D341Med (cell line): ENCODE measurements at places on chromosomes 16 and 17.

- DNase-seq, result no peak
Measured at GRCh38 chr16:84058211-84058610, 15.6 kb upstream of the SLC38A8 start.

GRCh38 chr17:68455901-68456338, 1.4 kb downstream of the WIPI1 start:
- DNase-seq, result no peak

GRCh38 chr17:66715076-66715675, 119.7 kb upstream of the CACNG5 start:
- no peak for DNase-seq

DNA sequence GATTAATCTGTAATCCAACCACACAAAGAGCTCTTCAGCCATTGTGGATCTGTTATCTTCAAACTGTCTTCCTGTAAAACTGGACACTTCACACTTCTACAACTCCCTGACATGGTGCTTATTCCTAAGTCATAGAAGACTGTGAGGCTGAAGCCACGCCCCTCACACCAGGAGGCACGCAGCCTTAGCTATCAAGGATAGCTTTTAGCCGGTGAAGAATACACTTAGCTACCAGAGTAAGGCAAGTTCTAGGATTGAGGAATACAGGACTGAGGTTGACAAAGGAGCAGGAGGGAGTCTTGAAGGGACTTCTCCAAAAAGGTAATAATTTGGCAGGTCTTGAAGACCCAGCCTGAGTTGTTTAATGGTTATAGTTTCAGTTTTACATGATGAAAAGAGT, 79.8 kb upstream of the GAS7 start:
- no peak for DNase-seq

- DNase-seq, result peak; percentile 78
Measured at GRCh38 chr16:49856672-49857330, 889 bp upstream of the ZNF423 start.

DNA sequence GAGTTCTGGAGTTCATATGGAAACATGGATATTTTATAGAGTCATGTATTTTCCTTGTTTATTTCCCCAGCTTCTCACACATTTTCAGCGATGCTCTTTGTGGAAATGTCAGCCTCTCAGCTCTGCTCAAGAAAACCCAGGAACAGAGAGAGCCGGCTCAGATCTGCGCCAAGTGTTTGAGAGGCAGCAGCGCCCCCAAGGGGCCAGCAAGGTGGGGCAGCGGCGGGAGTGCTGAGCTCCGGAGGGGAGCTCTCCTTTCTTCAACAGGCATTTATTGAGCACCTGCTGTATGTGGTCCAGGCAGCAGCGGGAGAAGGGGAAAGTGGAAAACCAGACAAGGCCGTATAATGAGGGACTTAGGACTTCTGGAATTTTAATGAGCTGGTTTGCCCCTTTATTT, 421.1 kb upstream of the C16orf82 start:
- peak; percentile 57 for DNase-seq

DNA sequence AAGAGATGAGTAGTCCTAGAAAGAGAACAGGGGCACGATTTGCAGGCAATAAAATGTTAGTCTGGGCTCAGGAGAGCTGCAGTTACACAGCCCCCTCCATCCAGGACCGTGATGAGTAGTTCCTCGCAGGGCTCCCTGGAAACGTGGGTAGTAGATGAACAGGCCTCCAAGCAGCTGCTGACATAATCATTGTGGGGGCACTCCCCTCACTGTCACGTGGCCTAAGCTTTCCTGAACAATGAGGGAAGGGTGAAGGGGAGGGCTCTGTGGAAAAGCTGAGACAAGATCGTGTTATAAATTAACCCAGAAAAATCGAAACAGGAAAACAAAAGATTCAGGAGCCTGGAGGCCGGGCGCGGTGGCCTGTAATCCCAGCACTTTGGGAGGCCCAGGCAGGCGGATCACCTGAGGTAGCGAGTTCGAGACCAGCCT, 1.3 kb upstream of the PER1 start:
- DNase-seq, result no peak

DNA sequence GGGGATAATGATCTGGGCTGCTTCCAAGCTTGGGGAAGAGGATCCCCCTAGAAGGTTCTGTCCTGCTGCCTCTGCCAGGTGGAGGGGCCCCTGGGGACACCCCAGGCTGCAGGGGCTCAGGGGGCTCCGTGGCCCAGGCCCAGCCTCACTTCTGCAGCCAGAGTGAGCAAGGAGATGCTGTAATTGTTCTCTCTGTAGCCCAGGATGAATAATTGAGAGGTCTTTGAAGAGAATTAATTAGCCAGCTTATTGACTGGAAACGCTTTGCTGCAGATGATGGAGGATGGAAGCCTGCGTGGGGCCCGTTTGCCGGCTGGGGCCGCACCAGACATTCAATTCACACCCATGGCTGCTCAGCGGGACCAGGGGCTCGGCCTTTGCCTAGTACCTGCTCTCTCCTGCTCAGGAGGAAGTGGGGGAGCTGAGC, 38.5 kb downstream of the TMEM235 start:
- DNase-seq, result no peak
